ENCODE measurements at places on chromosomes 1 and 21. TPM values are rescaled to one million over a fixed set of nuclear protein-coding genes. Genes with fewer than 3 reads are reported as not detected.
A peak's percentile ranks its signal among the peaks of the same experiment; 100 is the strongest.

GRCh38 chr1:232260861-232261260 is 369.1 kb downstream of the SIPA1L2 start:
- DNase-seq, result no peak

KCNJ6 gene
- total RNA-seq, result 0.04 TPM

RCAN3 gene
- total RNA-seq, result 24.0 TPM

A3GALT2 gene
- not detected for total RNA-seq

MRPL55 gene
- total RNA-seq, result 100 TPM

USH2A gene
- total RNA-seq, result not detected

- no peak for DNase-seq
Observed at GRCh38 chr1:99969260-99969728, 502 bp upstream of the SLC35A3 start.

DNA sequence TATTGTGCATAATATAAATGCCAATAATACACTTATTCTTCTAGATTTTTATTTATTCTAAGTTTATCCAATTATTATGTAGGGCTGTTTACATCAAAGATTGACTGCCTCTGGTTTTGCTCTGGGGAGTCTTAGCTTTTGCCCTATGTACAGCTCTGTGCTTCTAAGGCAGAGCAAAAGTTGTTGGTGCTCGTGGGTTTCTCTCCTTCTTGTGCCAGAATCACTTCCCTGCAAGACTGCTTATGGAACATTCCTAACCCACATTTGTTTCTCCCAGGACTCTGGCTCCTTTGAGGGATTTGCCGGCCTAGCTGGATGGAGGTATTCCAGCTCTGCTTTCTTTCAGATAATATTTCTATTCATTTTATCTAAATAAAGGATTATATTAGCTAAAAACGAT is 849.1 kb downstream of the USP25 start:
- no peak for DNase-seq

- no peak for DNase-seq
Observed at GRCh38 chr1:39733161-39733560, 5.5 kb upstream of the PPIE start.

DUSP10 gene
- 20.9 TPM for total RNA-seq

DFFA gene
- 16.3 TPM for total RNA-seq

- DNase-seq, result no peak
Observed at GRCh38 chr1:37560401-37561132, 3.8 kb downstream of the DNALI1 start.

DNA sequence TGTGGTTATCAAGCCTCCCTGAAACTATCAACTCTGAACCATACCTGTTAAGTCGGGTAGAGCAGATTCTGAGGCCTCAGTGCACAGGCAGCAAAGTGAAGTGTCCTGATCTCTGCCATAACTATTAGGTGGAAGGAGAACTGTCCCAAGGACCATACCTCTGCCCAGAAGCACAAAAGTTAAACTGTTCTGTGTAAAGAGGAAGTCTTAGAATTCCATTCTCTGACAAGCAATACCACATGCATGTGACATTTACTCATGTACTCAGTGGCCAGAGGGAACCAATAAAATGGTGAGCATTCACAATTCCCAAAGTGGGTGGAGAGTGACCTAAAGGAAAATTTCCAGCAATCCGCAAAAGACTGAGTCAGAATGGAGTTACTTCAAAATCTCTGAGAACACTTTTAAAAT is 61.0 kb downstream of the TOR3A start:
- peak; percentile 70 for DNase-seq

TFF3 gene
- 16.8 TPM for total RNA-seq

DNA sequence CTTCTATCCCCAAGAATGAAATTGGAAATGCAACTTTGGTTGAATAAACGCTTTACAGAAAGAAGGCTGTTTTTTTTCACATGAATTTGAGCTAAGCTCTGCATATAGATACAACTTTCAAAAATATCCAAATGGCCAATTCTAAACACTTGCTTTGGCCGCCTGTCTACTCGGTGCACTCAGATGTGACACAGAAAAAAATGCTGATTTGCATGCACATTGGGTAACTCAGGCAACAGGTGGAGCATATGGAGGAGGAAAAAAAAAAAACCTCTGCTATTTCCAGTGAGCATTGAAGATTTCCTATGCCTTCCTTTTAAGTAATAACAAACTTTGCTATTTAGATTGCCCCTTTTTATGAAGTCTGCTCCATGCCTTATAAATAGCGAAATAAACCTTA is 262.5 kb downstream of the GRIK1 start:
- DNase-seq, result no peak

- DNase-seq, result no peak
Observed at GRCh38 chr1:181061891-181062835, 26.3 kb upstream of the IER5 start.

WASF2 gene
- total RNA-seq, result 76.6 TPM

- DNase-seq, result no peak
Observed at GRCh38 chr1:45968941-45969666, 163.3 kb downstream of the PIK3R3 start.

DNA sequence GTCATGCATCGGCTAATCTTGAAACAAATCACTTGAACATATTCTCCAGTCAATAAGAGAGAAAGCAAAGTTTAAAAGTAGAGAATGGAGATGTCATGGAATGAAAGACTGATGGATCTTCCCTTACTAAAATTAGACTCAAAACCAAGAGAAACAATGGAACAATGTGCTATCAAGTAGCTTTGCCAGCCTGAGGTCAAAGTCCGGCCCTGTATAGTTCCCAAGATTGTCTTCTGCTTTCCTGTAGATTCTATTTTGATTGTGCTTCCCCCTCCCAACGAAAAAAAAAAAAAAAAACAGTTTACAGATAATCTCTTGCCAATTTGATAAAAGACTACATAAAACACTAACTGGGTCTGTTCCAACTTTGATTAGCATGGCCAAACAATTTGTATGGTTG is 40.8 kb upstream of the KIRREL1 start:
- no peak for DNase-seq

SORT1 gene
- 30.5 TPM for total RNA-seq

DNA sequence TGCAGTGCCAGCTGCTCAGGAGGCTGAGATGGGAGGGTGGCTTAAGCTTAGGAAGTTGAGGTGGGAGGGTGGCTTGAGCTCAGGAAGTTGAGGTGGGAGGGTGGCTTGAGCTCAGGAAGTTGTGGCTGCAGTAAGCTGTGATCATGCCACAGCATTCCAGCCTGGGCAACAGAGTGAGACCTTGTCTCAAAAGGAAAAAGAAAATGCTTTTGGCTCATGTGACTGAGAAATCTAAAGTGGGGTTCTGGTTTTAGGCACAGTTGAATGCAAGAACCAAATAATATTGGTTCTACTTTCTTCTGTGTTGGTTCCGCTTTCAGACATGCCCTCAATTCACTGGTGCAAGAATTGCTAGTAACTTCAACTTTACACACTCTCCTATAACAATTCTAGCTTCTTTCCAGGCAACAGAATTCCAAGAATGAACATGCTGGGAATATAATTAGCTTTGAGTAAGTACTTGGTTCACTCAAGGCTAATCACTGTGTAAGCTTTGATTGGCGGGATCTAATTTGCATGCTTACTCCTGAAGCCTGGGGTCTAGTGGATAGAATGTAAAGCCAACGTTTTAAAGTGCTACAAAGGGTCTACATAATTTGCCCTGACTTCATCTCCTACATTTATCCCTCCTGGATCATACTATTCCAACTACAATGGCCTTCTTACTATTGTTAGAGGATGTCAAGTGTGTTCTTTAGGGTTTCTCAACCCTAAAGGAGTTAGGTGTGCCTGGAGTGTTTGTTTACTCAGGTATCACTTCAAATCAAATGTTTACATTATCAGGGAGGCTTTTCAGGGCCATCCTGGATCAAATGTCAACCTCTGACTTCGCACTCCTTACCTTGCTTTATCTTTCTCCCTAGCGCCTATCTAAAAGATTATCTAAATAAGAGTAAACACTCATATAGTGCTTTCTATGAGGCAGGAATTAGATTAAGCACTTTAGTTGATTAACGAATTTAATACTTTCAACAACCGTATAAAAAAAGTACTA is 115.1 kb downstream of the SLC16A1 start:
- DNase-seq, result no peak

- DNase-seq, result no peak
Observed at GRCh38 chr1:81446000-81446669, 354.6 kb upstream of the ADGRL2 start.

EPHA2 gene
- 63.6 TPM for total RNA-seq

DNA sequence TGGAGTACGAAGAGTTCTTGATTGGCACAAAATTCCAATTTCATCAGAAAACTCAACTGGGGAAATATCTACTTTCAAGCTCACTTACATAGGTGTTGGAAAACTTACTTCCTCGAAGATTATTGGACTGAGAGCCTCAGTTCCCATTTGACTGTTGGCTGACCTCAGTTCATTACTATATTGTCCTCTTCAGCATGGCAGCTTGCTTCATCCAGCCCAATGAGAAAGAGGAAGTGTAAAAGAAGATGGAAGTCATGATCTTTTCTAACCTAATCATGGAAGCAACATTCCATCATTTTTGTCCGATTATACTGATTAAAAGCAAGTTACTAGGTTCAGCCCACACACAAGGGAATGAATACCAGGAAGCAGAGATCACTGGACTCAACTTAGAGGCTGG is 49.4 kb downstream of the HSD3B1 start:
- DNase-seq, result no peak

FAM229A gene
- 7.2 TPM for total RNA-seq

- no peak for DNase-seq
Observed at GRCh38 chr1:54347955-54348699, 58.1 kb downstream of the SSBP3 start.

- DNase-seq, result no peak
Observed at GRCh38 chr1:44086692-44087474, 31.7 kb upstream of the KLF17 start.

- no peak for DNase-seq
Observed at GRCh38 chr1:167428395-167428794, 89.9 kb downstream of the CD247 start.

RPE65 gene
- 0.13 TPM for total RNA-seq

GRCh38 chr1:27428316-27429028 is 36.0 kb downstream of the GPR3 start:
- no peak for DNase-seq

DNA sequence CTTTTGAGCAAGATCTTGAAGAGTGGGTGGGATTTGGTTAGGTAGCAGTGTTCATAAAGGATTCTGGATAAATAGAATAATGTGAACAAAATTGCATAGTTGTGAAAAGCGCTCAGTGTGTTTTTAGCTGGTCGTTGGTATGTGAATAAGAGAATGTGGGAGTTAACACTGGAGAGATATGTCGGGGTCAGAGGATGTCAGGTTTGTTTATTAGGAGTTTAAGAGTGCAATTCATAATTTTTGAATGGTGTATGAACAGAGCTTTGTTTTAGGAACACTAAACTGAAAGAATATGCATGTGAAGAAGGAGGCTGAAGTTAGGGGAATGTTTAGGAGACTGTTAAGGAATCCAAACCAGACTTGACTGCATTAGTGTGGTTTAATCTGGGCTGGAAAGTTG is 9.4 kb downstream of the USP16 start:
- no peak for DNase-seq

- no peak for DNase-seq
Observed at GRCh38 chr1:200610846-200611245, 9.7 kb downstream of the KIF14 start.

GRCh38 chr1:109567877-109568672 is 19.7 kb downstream of the GNAI3 start:
- DNase-seq, result no peak

- DNase-seq, result no peak
Observed at GRCh38 chr1:7127322-7128075, 342.2 kb downstream of the CAMTA1 start.

DNA sequence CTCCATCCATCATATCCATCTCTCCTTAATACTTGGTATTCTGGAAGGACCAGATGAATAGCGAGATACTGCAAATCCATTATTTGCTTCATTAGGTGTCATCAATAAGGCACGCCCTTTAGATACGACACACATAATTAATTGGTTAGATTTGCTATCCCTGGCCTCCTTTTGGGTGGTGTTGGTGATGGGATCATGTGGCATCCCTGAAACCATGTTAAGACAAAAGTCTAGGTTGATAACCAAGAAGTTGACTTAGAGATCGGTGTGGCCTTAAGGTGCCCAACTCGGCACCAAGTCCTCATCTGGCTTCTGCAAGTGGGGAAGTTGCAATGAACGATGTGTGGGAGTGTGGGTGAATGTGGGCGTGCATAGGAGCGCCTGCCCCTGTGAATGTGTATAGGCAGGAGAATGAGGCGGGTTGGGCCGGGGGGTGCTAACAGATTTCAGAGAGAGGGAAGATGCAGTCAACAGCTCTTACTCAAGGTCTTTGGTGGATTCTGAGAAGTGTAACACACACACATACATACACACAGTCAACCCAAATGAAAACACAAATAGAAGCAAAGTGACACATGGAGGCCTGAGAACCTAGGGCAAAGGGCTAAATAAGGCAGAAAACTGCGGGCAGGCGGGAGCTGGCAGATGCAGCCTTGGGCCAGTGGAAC is 415.7 kb upstream of the ESRRG start:
- no peak for DNase-seq

DNA sequence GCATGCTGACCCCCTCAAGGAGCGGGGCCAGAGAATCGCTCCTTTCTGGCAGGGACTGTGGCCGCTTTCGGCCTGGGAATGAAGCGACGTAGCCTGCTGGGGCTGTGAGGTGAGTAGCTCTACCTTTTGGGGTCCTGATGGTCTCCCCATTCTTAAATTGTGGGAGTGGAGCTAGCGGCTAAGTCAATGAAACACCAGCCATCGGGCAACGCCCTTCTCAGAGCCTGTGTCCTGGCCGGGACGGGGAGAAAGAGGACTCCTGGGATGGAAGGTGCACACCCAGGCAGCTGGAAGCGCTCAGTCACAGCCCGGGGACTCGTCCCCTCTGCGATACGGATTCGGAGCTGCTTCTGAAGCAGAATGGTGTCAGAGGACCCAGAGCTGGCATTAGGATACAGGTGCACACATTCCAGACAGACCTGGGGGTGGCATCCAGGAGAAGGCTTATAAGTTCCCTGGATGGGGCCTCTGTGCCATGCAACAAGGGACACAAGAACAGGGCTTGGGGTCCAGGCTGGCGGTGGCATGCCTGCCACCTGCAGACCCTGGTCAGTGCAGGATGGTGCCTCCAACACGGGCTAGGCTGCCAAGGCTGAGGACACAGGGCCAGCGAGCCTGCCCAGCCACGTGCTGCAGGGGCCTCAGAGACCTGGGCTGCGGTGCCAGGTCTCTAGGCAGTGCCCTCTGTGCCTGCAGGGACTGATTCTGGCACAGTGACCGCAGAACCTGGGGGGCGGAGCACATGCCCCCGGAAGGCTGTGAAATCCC is 945 bp upstream of the WNT9A start:
- no peak for DNase-seq

DNA sequence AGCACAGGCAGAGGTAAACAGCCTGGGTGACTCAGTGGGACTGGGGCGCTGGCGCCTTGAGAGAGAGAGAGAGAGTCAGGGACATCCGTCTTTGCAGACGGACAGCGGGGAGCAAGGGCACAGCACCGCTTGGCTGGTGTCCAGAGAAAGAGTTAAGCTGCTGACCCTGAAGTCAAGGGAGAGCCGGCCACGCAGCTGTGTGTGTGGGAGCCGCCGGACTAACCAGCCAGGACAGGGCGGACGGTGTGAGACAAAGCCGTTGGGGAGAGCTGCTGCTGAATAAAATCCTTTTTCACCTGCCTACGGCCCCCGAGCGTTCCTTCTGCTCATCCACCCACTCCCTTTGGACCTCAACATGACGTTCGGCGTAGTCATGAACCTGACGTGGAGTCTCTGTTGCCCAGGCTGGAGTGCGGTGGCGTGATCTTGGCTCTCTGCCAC is 14.5 kb downstream of the CFAP74 start:
- DNase-seq, result no peak

- DNase-seq, result no peak
Observed at GRCh38 chr1:156319664-156320063, 18.4 kb downstream of the CCT3 start.
